ENCODE measurements at places on chromosomes 11 and 22.

- DNase-seq = no peak
Measured at GRCh38 chr11:99325847-99326246, 305.1 kb downstream of the CNTN5 start.

DNA sequence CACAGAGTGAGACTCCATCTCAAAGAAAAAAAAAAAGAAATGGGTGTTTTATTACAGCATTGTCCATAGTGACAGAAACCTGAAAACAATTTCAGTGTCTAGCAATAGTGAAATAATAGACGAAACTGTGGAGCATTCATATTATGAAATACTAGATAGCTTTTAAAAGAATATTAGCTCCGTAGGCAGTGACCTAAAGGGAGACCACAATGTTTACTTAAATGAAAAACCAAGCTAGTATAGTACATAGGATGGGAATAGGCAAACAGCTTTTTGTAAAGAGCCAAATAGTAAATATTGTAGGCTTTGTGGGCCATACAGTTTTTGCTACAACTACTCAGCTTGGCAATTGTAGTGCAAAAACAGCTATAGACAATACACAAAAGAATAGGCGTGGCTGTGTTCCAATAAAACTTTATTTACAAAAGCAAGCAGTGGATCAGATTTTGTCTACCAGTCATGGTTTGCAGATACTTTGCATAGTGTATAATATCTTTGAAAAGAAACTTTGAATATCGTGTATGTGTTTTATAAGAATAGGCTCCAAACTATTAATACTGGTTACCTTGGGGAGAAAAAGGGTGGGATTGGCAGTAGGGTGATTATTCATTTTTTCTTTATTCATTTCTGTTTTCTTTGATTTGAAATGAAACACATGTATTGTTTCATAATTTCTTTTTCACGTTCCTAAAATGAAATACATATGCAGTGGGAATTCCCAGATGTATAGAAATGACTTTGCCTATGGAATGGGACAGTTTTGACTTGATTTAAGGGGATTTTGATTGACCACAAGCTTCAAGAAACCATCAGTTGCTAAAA is 50.7 kb downstream of the PRR5L start:
- DNase-seq = no peak

DNA sequence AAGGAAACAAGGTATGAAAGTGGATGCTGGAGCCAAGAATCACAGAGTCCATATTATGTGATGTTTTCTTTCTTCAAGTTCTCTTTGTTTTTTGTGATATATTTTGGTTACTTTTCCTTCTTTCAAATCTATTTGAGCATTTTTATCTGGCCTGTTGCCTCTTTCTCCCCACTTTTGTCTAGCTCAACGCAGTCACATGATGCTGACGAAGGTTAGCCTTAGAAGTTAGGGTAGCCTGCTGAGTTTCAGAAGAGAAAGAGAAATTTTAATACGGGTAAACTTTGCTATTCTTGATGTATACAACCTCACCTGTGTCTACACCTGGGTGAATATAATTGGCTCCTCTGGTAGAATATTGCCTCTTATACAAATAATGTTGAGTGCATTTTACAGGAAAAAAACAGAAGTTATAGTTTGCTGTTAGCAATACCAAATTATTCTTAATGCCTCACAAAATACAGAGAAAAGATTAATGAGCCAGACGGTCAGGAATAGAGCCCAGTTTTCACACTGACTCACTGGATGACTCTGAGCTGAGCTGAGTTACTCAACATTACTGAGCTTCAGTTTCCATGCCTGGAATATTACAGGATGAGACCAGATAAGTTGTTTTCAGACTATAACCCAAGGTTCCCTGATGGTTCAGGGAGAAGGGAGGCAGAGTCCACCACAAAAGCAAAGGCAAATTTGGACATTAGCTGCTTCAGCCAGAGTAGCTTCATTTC is 161.6 kb upstream of the BDNF start:
- DNase-seq = no peak

- DNase-seq = no peak
Measured at GRCh38 chr11:128720522-128720985, 26.7 kb downstream of the FLI1 start.

DNA sequence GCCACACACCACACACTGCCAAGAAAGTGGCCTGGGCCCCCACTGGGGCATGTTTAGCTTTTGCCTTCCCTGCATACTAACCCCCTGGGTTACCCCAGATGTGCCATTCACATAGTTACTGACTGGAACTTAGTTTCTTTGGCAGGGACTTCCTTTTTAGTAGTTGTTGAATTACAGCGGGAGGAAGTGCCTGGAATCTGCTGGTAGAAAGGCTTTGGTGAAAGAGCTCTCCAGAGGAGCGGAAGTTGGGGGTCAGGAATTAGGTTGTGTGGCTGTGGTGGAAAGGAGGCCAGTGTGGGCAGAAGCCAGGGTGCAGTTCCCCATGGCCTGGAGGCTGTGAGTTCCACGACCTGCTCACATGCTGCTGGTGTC is 69.0 kb downstream of the MED15 start:
- DNase-seq = no peak

- no peak for DNase-seq
Measured at GRCh38 chr11:128903248-128904061, 12.3 kb downstream of the KCNJ5 start.

GRCh38 chr22:40399621-40400020 is 29.2 kb downstream of the SGSM3 start:
- DNase-seq = no peak

DNA sequence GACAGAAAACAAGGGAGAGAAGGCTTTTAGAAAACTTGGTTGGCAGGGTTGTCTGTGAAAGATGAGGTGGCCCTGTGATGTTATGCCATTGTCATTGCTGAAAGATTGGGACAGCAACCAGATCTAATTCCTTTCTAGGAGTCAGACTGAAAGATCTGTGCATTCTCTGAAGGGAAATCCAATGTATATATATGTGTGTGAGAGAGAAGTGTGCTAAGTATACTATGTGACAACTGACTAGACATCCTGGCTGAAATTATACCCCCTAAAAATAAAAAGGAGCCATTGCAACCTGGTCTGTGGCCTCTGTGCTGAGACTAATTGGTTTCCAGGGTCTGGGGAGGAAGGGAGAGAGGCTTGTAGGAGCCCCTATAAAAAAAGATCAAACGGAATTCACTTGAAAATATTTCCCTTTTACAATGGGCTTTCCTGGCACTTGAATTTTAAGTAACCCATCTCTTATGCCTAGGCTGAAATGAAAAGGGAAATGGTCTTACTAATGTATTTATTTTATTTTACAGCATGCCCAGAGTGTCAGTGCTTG is 1.2 kb upstream of the MPPED2 start:
- DNase-seq = no peak

DNA sequence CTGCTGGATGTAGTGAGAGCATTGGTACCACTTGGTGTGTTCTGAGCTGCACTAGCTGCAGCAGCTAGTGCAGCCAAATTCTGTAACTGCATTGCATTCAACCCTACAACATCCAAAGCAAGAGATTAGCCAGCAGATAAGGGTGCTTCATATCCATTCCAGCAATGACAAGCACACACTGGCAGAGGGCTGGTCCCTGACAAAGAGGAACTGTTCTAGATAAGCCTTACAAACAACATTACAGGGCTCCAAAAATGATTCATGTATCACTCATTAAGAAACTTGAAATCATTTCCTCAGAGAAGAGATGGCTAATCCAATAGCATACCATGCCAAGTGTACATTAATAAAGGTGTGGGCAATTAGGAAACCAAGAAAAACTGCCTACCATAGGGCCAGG is 28.4 kb upstream of the RAPSN start:
- no peak for DNase-seq

DNA sequence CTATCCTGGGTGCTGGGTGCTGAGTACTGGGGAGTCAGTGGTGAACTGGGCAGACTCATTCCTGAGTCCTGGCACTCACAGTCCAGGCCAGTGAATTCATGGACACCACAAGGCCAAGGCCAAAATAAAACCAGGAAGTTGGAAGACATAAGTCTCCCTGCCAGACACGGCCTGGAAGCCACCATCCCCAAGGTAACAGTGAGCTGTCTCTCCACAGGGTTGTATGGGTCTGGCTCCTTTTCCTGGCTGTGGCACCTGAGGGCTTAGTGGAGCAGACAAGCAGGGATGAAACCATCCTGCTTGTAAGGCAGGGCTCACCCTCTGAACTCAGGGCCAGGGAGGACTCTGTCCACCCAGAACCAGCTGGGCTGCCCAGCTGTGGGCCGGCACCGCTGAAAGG is 54.7 kb upstream of the ALX4 start:
- DNase-seq = no peak

GRCh38 chr11:126083829-126084607 is 21.4 kb upstream of the CDON start:
- no peak for DNase-seq

DNA sequence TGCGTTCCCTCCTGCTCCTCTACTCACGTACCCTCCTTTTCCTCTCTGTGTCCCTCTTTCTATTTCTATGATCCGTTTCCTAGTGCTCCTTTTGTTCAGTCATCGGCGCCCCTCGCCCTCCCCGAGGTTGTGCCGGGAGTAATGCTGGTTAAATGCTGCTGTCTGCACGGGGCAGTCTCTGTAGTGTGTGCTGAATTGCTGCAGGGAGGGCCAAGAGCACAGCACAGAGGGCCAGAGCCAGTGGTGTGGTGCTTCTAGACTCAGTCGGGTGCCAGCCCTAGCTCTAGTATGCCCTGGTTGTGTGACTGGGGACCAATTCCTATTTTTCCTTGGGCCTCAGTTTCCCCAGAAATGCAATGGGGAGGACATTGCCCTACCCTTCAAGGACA is 98.3 kb downstream of the PKNOX2 start:
- no peak for DNase-seq

- DNase-seq = no peak
Measured at GRCh38 chr11:47538741-47539565, 14.0 kb downstream of the CELF1 start.

DNA sequence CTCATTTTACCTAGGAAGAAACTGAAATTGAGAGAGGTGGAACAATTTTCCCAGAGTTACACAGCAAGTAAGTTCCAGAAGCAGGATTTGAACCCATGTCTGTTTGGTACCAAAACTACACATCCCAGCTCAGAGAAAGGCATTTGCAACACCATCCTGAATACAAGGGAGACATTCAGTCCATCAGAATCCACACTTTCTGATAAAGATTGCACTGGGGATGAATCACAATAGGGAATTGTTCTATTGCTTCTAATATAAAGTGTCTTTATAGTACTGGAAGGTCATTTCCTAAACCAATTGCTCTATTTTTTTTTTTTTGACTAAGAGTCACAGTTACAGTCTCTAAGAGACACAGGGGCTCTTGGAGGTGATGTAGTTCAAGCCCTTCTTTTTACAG is 208.1 kb upstream of the CADM1 start:
- no peak for DNase-seq

GRCh38 chr11:61602775-61603569 is 22.1 kb upstream of the SYT7 start:
- no peak for DNase-seq

GRCh38 chr22:31230155-31230870 is 18.2 kb downstream of the LIMK2 start:
- DNase-seq = no peak

GRCh38 chr11:101438126-101438525 is 145.7 kb downstream of the TRPC6 start:
- DNase-seq = no peak

- no peak for DNase-seq
Measured at GRCh38 chr11:34860034-34860433, 56.1 kb downstream of the APIP start.
